Germinal center (tissue), 1 donor: ENCODE measurements at places on chromosomes 1 and 21.

GRCh38 chr1:231194843-231195516 lies 33.1 kb downstream of the TRIM67 start:
- no peak for DNase-seq

DNA sequence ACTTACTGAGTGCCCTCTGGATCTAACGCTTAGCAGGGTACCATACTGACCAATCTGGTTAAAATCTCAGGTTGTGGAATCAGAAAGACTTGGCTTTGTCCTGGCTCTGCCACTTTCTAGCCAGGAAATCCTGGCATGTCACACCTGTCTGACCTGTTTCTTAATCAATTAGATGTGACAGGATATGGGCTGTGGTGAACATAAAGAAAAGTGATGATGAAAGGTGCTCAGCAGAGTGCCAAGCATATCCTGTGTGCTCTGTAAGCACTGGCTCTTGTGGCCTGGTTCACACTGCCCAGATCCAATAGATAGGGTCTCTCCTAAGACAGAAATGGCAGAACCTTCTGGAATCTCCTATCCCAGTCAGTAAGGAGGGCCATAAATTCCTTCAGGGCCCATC lies 53.9 kb downstream of the PHC2 start:
- no peak for DNase-seq

DNA sequence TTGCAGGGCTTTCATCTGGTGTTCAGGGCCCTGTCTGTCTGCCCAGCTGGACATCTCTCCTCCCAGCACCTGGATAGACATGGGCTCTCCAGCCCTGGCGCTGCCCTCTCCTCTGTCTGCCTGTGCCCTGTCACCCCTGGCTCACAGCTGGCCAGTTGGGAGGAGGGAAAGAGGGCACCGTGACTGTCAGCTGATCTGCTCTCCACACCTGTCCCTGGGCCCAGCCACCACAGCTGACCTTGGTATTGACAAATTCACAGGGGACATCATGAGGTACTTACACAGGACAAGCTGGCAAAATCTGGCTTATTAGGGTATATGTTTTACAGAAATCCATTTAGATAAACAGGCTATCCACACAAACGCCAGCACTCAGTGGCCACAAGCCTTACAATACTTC lies 8.3 kb downstream of the TNR start:
- DNase-seq = no peak

DNA sequence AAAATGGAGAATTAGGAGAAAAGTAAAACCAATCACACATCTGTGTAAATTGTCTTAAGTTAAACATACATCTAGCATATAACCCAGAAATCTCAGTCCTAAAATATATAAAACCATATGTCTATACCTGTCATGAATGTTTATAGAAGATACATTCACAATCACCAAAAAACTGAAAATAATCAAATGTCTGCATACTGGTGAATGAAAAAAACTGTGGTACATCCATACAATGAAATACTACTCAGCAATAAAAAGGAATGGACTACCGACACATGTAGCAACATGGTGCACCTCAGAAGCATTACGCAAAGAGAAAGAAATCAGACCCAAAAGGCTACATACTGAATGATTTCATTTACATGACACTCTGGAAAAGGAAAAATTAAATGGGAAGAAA lies 47.7 kb upstream of the SEC16B start:
- no peak for DNase-seq

GRCh38 chr1:31910933-31911332 lies 27.2 kb downstream of the PTP4A2 start:
- DNase-seq = no peak

GRCh38 chr1:222347627-222348026 lies 200.3 kb downstream of the HHIPL2 start:
- DNase-seq = no peak

DNA sequence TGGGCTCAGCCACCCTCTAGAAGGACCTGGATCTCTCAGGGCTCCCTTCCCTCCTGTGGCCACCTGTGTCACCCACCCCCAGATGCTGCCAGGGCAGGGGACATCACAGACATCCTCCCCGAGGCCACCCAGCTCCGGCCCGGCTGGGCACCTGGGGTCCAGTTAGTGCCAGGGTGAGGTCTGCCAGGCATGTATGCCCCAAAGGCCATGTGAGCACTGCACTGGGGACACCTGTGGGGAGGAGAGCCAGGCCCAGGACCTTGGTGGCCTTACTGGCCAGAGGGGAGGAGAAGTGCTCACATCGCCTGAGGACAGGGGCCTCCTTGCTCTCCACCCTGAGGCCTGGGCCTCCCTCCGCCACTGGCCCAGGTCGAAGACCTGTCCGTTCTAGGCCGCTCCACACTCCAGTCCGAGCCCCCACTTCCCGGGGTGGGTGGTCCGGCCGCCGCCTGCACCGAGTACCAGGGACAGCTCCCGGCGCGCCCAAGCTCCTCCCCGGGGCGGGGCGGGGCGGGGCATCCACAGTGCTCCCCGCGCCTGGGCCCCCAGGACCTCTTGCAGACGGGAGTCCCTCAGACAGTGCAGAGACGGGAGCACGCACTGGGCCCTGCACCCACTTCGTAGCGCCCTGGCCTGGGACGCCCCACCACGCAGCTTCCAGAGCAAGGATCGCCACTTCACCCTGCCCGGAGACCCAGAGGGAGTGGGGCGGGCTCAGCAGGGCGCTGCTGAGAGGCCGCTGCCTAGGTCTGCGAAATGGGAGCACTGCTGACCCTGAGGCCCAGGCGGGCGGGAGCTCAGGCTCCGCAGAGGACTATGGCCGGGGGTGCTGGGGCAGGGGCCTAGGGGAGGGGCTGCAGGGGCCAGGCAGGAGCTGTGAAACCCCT lies 34.3 kb upstream of the CCDC27 start:
- DNase-seq = peak; percentile 83

- no peak for DNase-seq
Measured at GRCh38 chr1:26419494-26419893, 8.9 kb downstream of the LIN28A start.

GRCh38 chr1:205286335-205286950 lies 35.1 kb downstream of the NUAK2 start:
- peak; percentile 49 for DNase-seq

- no peak for DNase-seq
Measured at GRCh38 chr1:147611586-147611985, 58.7 kb downstream of the ACP6 start.

DNA sequence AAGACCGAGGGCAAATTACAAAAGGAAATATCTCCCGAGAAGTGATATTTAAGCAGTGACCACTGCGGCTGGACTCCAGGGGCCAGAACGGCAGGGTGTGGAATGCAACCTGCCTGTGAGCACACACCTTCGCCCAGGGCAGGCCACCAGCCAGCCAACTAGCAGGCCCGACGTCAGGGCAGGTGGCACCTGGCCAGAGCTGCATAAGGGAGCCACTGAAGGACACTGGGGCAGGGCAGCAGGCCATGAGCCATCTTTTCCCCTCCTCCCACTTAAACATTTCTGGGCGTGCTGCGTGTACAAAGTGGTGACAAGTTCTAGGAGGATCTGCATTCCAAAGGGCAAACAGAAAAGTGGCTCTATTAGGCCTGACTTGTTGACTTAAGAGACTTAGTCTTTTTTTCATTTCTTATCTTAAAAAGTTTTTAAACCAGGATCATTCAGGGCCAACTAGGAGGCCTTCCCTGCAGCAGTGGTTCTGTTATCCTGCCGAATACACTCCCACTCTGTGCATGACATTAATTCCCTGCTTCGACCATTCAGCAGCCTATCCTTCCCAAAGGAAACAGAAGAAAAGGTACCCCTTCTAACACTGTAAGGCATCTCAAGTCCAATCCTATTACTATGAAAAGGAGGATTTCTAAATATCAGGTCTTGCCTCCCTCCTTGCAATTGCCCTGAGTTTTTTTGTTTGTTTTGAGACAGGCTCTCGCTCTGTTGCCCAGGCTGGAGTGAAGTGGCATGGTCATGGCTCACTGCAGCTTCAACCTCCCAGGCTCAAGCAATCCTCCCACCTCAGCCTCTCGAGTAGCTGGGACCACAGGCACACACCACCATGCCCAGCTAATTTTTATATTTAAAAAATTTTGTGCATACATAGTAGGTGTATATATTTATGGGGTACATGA lies 96.3 kb downstream of the BCAR3 start:
- DNase-seq = no peak

DNA sequence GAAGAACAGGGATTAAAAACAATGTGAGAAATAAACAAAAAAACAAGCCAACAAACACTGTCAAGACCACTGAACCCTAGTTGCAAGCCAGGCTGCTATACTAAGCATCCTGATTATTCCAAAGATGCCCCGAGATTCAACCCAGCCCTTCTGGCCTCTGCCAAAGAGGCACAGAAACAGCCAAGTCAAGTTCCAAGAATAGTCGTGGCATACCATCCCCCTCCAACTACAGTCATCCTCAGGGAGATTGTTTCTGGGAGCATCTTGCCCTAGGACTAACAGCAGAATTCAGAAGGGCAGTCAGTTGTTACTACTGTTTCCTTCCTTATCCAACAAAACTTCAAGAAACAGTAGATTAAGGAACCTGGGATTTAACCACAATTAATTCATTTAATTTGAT lies 52.3 kb downstream of the ABL2 start:
- no peak for DNase-seq

GRCh38 chr1:238248356-238248755 lies 357.6 kb upstream of the ZP4 start:
- no peak for DNase-seq

DNA sequence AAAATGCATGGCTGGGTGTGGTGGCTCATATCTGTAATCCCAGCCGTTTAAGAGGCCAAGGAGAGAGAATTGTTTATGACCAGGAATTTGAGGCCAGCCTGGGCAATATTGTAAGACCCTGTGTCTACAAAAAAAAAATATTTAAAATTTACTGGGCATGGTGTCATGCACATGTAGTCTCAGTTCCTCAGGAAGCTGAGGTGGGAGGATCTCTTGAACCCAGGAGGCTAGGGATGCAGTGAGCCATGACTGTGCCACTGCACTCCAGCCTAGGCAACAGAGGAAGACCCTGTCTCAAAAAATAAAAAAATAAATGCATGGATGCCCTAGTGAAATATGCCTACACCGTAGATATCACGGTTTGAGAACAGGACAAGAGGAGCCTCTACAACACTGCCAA lies 1331.2 kb upstream of the B3GALT2 start:
- no peak for DNase-seq

DNA sequence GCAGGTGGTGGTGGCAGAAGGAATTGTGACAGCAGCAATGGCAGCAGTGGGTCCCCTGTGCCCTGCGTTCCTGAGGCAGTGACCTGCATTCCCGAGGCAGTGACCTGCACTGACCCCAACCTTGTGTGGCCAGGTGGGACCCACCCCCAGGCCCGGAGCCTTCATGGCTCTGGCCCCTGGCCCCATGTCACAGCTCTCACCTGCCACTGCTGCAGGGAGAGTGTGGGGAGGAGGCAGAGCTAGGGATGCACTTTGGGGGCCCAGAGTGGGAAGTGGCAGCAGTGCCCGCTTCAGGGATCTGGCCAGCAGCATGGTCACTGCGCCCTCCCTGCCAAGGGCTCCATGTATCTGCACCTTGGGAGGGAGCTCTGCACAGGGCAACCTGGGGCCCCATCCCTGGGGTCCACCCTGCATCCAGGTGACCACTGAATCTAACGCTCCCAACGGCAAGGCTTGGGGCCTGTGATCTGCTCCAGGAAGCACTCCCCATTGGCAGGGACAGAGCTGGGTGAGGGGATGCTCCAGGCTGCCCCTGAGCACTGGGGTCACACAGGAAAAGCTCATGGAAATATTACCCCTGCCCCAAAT lies 618.6 kb downstream of the RWDD3 start:
- DNase-seq = no peak

DNA sequence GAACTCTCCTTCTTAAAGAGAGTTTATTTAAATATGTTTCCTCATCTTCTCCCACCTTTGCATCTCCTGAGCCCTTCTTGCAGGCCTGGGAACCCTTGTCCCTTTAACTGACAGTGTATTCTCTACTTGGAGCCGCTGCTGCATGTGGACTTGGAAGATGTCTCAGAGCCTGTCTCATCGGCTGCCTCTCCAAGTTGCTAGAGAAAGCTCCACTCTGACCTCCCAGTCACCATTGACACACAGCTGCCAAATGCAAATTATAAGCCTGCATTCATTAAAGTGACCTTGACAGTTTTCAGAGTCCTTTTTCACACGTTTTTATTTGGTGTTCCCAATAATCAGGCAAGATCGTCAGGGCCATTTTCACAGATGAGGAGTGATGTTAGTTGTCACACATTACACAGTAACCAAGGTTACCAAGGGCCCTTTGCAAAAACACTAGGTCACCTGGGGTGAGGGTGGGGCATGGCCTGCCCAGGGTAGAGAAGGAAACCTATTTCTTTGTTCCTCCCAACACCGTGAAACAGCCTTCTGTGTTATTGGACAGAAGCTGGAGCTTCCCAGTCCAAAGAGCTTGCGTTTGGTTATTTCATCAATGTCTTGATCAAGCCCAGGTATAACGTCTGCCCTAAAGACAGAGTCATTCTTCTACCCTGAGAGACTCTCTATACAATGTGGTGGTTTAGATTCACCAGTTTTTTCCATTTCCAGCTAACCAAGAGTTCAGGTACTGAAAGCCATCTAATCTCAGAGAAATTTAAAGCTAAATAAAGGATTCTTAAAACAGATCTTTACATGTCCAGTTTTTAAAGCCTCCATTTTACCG lies 164.1 kb downstream of the GALNT2 start:
- DNase-seq = no peak

- DNase-seq = no peak
Measured at GRCh38 chr1:226371866-226372490, 35.9 kb downstream of the PARP1 start.

DNA sequence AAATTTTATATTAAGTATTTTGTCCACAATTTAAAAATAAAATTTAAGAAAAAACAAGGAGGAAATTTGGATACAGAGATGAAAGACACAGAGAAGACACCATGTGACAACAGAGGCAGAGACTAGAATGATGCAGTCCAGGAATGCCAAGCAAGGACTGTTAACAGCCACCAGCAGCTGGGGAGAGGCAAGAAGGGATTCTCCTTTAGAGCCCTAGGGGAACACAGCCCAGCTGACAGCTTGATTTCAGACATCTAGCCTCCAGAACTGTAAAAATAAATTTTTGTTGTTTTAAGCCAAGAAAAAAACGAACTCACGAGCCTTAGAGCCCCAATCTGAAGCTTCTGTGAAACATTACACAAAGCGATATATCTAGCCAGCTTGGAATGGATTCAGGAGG lies 198.5 kb downstream of the ZNF648 start:
- DNase-seq = no peak
